Astrocyte (in vitro differentiated cells and primary cell): ENCODE measurements at places on chromosomes 11 and 22.

DNA sequence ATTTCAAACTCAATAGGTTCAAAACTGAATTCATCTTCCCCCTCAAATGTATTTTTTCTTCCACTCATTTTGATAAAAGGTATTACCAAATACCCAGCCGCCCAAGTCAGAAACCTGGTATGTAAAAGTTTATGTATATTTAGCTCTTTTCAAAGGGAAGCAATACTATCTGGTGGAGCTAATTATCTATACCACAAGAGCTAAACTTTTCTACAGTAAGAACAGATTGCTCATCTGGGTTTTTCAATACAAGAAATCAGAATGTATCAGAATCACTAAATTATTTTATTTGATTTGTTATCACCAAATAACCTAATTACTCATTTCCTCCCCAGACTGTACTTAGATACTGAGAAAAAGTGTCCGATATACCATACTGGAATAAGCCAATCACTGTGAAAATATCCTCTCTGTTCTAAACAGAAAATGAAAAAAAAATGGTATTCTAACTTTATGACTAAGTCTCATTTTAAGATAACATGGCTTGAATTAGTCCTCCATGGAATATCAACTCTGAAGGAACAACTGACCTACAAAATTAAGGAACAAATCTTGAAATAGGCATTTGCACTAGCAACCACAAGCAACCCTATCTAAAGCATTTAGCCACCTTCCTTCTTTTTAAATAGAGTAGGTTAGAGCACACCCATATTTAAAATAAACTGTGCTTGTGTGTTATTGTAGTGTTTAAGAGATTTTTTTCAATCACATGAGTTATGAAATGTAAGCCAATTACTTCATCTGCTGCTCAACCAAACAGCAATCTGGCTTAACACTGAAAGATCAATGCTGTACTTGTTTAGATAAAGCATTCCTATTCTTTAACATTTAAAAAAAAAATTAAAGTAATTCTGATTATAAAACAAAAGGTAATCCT lies 35.0 kb downstream of the RDX start:
- peak; percentile 29 for DNase-seq

- DNase-seq = no peak
Measured at GRCh38 chr11:27720277-27720830, 20.1 kb upstream of the BDNF start.

DNA sequence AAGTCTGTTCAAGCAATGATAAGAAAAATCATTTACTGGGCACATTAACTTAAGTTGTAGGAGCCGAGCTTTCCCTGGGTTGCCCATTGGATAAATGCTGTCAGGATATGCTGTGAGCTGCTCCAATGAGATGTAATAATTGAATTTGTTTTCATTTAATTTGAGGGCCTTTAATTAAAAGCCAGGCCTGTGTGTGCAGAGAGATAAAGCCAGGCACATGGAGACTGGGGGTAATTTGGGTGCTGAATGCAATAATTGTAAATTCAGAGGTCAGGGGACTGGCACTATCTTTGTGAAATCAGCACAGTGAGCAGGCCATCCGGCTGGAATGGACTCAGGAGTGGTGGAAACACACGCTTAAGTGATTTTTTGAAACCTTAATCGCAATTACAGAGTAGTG lies 125.8 kb downstream of the OPCML start:
- no peak for DNase-seq

DNA sequence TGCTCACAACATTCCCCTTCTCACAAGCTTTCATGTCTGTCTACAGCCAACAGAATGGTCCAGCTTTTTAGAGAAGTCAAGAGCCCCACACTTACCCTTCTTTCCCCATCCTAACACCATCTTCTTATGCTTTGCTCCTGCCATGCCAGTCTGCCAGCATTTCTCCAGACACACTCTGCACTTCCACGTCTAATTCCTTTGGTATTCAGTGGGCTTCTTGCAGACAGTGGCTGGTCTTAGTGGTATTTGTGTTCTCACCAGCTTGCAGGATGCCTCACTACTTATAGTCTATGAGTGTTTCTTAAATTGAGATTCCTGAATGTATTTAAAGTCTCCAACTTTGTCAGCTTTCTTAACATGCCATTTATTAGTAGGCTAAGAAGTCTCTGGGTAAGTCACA lies 154.4 kb downstream of the BBOX1 start:
- DNase-seq = peak; percentile 61

DNA sequence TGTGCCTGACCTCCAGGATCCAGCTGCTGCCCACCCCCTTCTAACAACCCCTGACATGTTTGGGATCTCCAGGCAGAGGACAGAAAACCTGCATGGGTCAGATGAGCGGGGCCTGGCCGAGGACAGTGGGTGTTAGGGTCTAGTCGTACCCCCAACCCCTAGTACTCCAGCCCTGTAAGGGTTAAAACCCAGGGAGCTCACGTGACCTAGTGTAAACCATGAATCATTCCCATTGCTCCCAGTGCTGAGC lies 89.1 kb upstream of the CRYBB3 start:
- no peak for DNase-seq

- no peak for DNase-seq
Measured at GRCh38 chr22:40685406-40685805, 6.1 kb downstream of the MCHR1 start.

- no peak for DNase-seq
Measured at GRCh38 chr22:19150482-19151328, 613 bp upstream of the GSC2 start.
